Esophagus mucosa (tissue), 1 donor: ENCODE measurements at places on chromosomes 2 and 18. TPM values are rescaled to one million over a fixed set of nuclear protein-coding genes. Genes with fewer than 3 reads are reported as not detected.

The VWC2L gene
- total RNA-seq, result not detected

GRCh38 chr2:31372097-31372496, 42.4 kb downstream of the XDH start:
- no peak for ATAC-seq

GRCh38 chr18:22065311-22065710, 104.1 kb upstream of the GATA6 start:
- ATAC-seq, result no peak

The RUFY4 gene
- 0.12 TPM for total RNA-seq

The GKN2 gene
- total RNA-seq, result not detected

- ATAC-seq, result no peak
Observed at GRCh38 chr2:165528691-165529090, 59.2 kb downstream of the CSRNP3 start.

DNA sequence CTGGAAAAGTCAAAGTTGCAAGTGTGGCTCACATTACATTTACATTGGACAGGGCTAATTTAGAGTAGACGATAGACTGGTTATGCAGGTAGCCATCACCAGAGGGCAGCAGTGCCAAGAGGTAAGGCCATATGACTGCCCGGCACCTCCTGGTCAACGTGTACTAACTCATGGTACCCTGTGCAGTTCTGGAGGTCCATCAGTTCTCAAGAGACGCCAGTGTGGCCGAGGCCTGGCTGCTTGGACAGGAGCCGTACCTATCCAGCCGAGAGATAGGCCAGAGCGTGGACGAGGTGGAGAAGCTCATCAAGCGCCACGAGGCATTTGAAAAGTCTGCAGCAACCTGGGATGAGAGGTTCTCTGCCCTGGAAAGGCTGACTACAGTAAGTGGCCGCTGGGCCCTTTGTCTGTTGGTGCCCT, 65.8 kb upstream of the EML6 start:
- ATAC-seq, result peak; percentile 79

GRCh38 chr18:28961669-28962228, 784.8 kb upstream of the CDH2 start:
- ATAC-seq, result no peak

The DLX2 gene
- total RNA-seq, result not detected

DNA sequence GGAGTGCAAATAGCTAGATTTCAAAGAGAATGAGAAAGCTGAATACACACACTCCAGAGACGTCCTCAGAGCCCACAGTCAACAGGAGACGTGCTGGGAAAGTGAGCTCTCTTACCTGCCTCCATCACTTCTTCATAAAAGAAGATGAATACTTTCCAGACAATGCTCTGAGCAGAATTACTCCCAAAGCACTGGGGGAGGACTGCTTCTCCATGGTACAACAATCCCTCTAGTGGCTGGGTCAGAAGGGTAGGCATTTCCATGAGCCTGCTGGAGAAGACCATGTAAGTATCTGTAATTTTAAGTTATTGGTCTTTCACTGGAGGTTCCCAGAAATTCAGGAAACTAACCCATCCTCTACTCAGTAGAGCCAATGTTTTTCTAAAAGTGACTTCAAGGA, 190.3 kb downstream of the RBM43 start:
- no peak for ATAC-seq

DNA sequence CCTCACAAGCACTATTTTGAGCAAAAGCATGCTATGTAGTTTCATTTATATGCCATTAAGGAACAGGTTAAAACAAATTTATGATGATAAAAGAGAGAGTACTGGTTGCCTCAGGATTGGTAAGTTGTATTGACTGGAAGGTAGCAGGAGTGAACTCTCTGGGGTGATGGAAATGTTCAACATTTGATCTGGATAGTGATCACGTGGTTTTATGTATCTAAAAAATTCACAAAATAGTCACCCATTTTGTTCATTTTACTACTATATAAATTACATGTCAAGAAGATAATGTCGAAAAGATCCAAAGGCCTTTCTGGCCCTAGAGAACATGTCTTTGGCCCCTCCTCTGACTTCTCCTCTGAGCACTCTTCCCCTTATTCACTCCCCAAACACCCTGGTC, 10.4 kb upstream of the RAPGEF4 start:
- no peak for ATAC-seq

The FSHR gene
- not detected for total RNA-seq

GRCh38 chr2:218811382-218811781, 20.2 kb downstream of the PRKAG3 start:
- ATAC-seq, result no peak

DNA sequence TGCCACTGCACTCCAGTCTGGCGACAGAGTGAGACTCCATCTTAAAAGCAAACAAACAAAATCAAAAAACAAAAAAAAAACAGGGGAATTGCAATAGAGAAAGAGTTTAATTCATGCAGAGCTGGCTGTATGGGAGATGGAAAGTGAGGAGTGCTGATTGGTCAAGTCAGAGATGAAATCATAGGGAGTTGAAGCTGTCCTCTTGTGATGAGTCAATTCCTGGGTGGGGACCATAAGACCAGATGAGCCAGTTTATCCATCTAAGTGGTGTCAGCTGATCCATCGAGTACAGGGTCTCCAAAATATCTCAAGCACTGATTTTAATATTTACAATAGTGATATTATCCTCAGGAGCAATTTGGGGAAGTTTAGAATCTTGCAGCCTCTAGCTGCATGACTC, 45.3 kb downstream of the FRZB start:
- ATAC-seq, result no peak

GRCh38 chr2:112701052-112701451, 19.8 kb upstream of the NT5DC4 start:
- ATAC-seq, result peak; percentile 31

- ATAC-seq, result no peak
Observed at GRCh38 chr2:150482111-150482510, 5.4 kb downstream of the RND3 start.

GRCh38 chr2:74081030-74081762, 66.5 kb downstream of the BOLA3 start:
- peak; percentile 9 for ATAC-seq

GRCh38 chr2:234694244-234695013, 197.5 kb upstream of the ARL4C start:
- peak; percentile 41 for ATAC-seq

- peak; percentile 42 for ATAC-seq
Observed at GRCh38 chr2:177187631-177188312, 24.8 kb upstream of the HNRNPA3 start.

DNA sequence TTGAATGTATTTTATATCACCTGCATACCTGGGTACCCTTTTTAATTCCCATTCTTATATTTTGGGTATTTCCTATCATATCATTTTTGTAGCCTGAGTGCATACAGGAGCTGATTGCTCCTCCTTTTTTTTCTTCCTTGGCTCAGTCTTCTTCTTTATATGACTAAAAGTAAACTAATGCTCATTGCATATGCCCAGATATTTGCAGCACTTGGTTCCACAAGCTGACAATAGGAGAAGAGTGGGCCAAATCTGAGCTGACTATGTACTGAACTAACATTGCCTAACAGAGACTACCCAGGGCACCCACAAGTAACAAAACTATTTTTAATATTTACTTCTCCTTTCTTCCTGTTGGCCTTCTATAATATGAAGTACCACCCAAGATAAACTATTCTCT, 131.7 kb upstream of the SPOPL start:
- no peak for ATAC-seq

GRCh38 chr2:105906481-105906880, 161.8 kb downstream of the NCK2 start:
- ATAC-seq, result no peak

The OSBPL6 gene
- 6.5 TPM for total RNA-seq

The CFAP53 gene
- 0.36 TPM for total RNA-seq

The MYO7B gene
- 0.04 TPM for total RNA-seq

GRCh38 chr18:36828157-36828629, 609 bp downstream of the TPGS2 start:
- peak; percentile 17 for ATAC-seq

The MAB21L4 gene
- 148 TPM for total RNA-seq

- ATAC-seq, result no peak
Observed at GRCh38 chr2:148263890-148264289, 243.0 kb downstream of the MBD5 start.

DNA sequence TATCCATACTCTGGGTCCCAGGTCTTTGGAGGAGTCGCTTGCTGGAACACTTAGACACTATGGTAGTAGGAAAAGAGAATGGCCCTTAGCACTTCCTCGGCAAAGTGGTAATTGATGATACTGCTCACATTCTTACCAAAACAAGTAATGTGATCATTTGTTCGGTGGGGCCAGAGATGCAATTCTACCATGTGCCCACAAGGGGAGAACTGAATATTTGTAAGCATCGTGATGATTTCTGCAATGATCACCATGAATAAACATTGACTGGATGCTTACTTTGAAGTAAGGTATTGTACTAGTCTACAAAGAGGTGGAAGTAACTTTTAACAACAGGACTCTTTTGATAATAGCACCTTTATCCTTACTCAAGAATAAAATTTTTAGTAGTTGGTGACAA, 109.7 kb downstream of the CD8B2 start:
- no peak for ATAC-seq

The DUSP19 gene
- total RNA-seq, result 1.2 TPM

The CPLX4 gene
- total RNA-seq, result not detected

The CIB4 gene
- not detected for total RNA-seq

DNA sequence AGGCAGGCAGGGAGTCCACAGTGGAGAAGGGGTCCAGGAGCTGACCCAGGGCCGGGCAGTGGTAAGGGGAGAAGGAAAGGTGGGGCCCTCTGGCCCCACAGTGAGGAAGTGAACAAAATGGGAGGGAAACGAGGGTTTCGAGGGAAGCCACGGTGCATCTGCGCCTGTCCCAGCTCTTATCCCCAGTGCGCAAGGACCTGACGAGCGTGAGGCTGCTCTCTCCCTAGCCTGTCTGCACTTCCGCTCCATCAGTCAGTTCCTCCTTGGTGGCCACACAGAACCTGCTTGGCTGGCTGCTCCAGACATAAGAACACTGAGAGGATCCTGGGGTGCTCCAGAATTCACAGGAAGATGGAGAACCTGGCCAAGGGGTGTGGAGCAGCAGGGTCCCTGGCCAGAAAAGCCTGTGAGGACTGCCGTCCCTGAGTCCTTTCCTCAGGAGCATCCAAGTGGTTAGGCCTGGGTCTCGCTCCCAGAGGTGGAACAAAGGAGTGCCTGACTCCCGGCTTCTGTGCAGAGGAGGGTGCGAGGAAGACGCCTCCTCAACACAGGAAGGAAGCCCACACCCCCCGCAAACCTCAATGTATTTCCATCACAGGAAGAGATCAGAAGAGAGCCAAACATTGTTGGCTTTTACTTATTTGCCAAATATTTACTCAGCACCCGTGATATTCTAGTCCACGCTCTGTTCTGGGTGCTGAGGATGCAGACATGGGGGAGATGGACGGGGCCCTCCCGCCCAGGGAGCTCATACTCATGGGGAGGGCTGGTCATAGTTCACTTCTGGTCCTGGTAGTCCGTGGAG, 43.7 kb upstream of the SEMA4C start:
- ATAC-seq, result no peak

The RBFA gene
- 19.4 TPM for total RNA-seq
